ENCODE measurements at places on chromosomes 3 and 15.
A peak's percentile ranks its signal among the peaks of the same experiment; 100 is the strongest.

DNA sequence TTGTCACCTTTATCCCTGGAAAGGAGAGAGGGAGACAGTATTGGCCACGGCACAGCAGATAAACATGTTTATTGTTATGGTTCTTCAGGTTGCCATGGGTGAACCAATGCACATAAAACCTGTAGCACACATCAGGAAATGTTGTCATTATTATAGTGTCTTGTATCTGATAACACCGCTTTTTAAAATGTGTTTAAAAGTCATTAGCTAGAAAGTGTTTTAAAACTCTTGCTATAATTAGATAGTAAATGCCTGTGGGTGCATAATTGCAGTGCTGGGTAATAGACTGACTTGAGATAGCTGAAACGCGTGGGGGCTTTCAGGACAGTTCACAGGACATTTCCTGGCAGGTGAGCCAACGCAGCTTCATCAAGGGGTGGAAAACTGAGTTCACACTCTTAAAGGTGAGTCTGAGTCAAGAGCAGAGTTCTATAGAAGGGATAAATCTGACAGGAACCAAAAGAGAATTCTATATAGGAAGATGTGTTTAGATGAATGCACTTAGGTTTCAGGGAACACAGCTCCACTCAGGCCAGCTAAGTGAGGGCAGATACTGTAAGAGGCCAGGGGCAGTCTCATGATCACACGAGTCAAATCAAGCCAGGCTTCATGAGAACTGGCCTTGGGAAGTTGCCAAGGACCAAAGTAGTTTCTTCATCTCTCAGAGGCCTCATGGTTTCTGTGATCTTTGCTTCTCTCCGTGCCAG, 35.6 kb upstream of the PPP4R2 start:
- DNase-seq: no peak

DNA sequence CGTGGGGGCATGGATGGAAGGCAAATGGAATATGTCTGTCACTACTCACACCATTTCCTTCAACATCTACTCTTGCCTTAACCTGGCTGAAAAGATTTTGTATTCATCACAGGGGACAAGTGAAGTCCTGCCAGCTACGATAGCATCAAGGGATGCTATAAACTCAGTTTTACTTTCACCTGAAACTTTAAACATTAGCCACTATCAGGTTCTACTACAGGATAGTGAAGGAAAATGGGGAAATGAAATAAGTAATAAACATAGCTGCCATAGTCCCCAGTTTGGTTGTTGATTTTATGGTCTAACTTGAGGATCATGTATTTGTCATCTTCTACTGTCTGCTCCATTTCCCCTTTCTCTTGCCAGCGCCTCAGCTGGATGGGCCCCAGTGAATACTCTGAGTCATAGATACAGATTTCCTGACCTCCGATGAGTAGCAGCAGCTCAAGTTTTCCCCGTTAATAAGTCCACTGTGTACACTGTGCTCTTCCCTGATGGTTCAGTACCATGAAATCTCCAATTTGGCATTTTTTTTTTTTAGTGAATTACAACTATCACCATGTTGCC, 338.2 kb upstream of the SLCO3A1 start:
- no peak for DNase-seq

DNA sequence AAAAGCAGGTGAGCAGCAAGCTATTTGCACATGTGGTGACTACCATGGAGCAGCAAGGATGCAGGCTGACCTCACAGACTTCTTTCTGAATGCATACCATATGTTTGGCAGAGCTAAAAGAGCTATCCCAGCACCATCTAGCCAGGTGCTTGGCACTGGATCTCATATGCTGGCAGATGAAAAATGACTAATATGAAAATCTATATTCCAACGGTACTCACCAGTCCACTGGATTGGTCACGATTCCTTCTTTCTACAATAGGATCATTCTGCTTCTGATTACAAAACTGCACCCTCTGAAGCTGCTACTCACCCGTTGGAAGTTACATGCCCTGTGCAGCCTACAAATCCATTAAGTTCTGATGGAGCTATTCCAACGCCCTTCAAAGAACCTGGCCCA, 714.3 kb upstream of the CFAP20DC start:
- no peak for DNase-seq

- no peak for DNase-seq
Measured at GRCh38 chr3:156132313-156132712, 11.9 kb downstream of the KCNAB1 start.

DNA sequence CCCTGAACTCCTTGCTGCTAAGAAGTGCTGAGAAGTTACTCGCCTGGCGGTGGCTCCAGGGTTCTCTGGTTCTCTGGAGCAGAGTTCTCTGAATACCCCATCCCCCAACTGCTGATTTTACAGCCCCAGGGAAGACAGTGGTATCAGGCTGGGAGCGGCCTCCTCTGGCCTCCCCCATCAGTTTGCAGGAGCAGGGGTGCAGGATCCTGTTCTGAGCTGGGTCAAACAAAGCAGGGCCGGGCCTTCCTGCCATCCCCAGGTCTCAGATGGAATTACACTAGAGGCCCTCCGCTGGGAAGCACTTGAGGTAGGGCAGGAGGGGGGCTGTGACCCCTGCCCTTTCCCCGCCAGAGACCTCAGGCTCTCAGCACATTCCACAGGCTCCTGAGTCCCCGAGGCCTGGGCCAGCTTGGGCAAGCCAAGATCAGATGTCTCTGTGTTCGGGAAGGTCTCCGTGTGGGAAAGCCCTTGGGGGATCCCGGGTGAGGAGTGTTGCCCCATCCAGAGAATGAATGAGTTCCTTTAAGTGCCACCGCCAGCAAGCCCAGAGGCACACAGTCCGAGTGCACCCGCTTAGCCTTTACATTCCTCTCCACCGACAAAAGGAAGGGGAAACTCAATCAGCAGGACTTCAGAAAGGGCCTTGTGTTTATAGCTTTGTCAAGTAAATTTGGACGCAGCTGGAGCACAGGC, 149.9 kb downstream of the LRRK1 start:
- peak; percentile 87 for DNase-seq

GRCh38 chr15:91909574-91909973, 56.1 kb downstream of the SLCO3A1 start:
- no peak for DNase-seq

DNA sequence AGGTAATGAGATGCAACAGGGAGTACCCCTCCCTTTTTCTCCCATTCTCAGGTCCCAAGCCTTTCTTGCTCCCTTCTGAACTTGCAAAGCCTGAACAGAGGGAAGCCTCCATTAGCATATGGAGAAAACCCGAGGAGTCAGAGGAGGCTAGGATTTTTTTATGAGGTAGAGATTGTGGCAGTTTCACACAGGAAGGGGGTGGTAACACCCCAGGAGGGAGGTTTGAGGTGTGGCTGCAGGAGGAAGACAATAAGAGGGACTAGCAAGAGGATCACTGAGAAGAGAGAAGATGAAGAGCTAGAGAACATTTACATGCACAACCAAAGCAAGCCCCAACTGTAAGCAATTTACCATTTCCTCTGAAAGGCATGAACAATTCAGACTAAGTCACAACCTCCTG, 322.7 kb downstream of the SV2B start:
- no peak for DNase-seq

DNA sequence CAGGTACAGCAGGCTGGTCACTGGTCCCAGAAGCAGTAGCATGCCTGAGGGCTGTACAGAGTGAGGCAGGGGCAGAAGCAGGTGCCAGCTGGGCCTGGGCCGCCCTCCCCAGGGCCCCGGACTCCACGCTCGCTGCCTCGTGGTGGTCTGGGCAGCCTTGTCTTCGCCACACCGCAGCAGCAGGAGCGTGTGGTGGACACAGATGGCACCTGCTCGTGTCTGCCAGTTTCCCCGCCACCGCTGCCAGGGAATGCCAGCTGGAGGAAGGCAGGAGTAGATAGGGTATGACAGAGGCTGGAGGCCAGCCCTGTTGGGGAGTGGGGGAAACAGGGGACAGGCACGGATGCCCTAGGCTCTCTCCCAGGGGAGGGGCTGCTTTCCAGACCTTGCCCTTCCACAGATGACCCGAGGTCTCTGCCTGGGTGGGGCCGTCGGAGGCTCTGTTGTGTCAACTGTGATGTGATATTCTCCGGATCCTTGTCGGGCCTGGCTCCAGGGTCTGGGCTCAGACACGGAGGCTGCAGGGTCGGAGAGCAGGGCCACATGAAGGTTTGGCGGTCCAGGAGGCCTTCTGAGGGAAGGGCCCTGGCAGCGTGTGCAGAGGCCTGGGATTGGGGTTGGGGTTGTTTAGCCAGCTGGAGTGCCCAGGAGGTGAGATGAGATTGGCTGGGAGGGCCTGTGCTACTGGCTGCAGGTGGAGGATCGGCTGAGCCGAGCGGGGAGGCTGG, 33.6 kb downstream of the GOLGA6L10 start:
- peak; percentile 77 for DNase-seq

- no peak for DNase-seq
Measured at GRCh38 chr3:56677286-56677685, 5.8 kb downstream of the TASOR start.

DNA sequence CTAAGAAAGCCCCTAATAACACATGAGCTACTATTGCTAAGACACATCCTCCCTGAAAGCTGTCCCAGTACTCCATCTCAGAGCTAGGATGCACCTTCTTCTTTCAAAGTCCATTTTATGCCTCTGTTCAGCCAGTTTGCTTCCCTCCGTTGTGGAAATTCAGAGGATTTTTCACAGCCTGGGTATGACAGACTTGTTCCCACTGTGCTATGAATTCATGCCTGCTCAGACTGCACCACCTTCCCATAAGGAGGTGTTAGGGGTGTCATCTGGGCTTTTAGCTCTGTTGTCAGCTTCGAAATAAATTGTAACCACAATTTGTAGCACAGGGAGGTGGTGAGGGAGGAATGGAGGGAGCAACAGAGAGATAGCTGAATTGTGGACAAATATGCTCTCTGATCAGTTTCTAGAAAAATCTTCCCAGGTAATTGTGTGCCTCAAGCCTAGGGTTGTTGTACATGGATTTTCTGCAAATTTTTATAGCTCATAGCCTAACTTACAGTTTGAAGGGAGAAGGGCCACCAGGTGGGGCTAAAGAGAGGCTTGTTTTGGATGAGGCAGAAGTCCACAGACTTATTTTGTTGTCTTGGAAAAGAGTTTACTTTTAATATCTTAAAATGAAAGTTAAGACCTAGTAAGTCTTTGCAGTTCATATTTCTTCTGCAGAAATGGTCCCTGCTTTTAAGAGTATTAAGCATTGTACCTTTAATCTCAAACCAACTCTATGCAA, 462.0 kb downstream of the PDCD6IP start:
- DNase-seq: no peak

DNA sequence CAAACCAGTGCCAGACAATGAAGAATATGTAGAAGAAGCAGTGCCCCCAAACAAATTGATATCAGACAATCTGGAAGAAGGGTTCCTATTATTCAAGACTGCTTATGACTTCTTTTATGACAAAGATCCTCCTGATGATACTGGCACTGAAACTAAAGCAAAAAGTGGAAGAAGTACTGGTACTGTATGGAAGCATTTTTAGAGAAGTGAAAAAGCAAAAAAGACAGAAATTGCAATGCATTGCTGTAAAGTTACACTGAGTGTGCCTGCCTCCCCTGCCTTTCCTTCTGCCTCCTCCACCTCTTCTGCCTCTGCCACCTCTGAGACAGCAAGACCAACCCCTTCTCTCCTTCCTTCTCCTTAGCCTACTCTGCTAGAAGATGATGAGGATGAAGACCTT, 167.6 kb downstream of the PLCL2 start:
- no peak for DNase-seq

GRCh38 chr15:68209272-68209671, 4.1 kb upstream of the CALML4 start:
- DNase-seq: no peak

DNA sequence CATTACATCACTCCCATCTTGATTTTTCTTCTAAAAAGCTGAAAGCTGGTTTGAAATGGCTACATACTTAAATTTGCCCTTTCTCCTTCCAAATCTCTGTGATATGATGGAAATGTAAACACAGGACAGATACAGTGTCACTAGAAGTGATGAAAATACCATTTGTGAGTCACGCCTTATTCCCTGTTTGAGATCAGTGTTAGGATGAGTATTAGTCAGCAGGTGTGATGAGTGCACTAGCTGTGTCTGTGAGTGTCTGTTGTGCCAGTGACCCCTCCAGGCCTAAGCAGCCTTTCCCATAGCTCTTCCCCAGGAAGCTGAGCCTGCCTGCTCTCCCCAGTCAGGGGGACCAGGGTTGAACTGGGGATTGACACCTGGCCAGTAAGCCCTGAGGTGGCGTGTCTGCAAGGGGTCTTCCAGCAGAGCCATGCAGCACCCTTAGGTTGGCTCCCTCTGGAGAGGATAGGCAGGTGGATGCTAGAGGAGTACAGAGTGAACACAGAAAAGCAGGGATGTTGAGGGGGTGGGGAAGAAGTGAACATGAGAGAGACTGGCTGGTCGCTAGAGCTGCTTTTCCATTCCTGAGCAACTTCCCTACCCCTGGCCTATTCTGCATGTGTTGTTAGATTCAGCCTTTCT, 92.0 kb downstream of the PDE8A start:
- no peak for DNase-seq

DNA sequence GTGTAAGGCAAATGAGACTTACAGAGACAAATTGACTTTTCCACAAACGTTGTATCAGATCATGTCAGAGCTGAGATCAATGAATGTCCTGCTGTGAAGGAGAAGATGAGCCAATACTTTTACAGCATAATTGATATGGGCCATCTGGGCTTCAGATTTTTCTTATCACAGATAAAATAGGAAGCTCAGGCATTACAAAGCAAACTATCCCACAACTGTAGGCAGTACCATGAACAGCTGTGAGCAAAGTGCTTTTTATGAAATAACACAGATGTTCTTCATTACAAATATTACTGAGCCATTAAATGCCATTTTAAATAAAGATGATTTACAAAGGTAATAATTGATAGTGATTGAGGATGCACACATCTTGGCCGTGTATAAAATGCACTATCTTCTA, 852.3 kb downstream of the OTOL1 start:
- DNase-seq: no peak

- no peak for DNase-seq
Measured at GRCh38 chr3:169171739-169172138, 491.8 kb downstream of the MECOM start.

- no peak for DNase-seq
Measured at GRCh38 chr15:36251450-36251849, 328.0 kb upstream of the CDIN1 start.

GRCh38 chr3:171563298-171563697, 103.1 kb upstream of the TNIK start:
- no peak for DNase-seq
